ENCODE measurements at places on chromosomes 5 and 9.

DNA sequence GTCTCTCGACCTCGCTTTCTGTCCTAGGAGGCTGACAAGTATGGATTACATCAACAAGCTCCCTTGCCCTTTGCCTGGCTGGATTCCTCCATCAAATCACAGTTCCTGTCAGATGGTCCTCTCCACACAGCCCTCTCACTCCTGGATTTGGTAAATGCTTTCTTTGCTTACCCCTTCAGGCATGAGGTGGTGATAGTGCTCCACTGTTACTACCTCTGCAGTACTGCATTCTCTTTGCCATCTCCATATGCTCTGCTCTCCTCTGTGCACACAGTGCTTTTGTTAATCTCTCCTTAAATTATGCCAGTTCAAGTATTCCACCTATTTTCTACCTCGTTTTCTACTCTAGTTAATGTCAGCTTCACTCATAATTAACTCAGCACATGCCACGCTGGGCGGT, 279.2 kb downstream of the DMAC1 start:
- DNase-seq = no peak

- no peak for DNase-seq
Observed at GRCh38 chr5:117065161-117065560, 490.5 kb upstream of the SEMA6A start.

DNA sequence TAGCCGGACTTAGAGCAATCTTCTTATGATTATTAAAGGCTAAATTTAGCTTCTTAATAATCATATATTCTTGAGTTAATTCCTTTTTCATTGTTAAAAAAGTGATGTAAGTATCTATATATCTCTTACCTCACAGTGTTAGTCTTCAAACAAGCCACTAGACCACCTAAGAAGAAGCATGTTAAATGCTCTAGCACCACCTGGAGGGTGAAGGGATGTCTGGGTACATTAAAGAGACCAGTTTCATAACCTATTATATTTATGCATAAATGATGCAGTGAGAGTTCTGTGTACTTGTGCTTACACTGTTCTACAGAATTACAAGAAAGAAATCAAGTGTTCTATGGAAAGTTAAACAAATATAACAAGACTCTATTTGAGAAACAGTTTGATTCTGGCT, 55.9 kb upstream of the SLCO6A1 start:
- no peak for DNase-seq

GRCh38 chr9:100049551-100049950, 49.2 kb downstream of the ERP44 start:
- no peak for DNase-seq

DNA sequence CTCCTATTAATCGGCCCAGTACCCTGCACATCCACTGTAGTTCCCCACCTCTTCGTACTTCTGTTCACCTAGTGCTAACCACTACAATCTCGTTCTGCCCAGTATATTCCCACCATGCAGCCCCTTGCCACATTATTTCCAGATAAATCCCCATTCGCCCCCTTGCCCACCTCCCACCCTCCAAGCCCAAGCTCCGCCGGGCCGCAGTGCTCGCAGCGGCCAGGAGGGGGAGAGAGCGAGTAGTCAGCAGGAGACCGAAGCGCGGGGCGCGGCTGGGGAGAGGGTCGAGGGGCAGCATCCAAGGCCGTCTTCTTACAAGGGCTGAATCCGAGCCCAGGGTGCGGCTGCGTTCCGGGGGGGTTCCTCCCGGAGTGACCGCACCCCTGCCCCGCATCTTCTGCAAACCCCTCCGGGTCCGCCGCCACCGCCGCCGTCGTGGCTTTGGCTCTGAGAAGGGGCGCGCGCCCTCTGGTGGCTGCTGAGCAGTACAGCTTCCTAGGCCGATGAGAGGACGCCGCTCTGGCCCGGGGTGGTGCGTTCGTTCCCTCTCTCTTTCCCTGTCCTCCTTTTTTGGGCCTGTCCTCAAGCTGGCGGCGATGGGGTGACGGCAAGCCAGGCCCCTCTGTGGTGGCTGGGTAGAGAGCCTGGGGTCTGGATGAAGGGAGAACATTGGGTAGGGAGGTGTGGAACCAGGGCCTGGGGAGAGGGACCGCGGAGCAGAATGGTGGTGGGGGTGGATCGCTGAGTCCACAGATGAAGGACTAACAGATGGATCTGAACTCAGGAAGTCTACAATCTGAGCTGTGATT, 30.0 kb upstream of the PSD2 start:
- peak; percentile 79 for DNase-seq

DNA sequence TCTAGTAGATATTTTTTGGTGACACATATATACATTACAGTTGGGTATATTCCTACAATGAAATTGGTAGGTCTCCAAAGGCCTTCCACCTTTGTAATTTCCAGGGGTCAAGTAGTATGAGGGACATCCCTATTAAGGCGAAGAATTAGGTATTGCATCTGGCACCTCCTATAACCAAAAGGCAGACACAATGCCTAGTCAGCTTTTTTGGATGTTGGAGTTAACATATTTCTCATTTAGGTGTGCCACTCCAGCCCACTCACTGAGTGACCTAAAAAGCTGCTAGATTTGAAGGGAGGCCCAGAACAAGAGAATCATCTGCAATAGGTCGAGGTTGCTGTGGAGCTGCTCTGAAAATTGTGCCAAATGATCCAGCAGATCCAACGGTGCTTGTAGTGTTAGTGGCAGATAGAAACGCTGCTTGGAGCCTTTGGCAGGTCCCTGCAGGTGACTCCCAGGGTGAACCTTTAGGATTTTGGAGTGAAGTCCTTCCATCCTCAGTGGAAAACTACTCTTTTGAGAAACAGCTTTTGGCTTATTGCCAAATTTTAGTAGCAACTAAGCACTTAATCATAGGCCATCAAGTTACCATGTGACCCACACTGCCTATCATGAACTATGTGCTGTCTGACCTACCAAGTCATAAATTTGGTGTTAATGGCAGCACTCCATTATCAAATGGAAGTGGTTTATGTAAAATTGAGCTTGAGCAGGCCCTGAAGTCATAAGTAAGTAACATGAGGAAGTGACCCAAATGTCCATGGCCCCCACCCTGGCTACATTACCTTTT, 15.7 kb upstream of the FNIP1 start:
- no peak for DNase-seq

DNA sequence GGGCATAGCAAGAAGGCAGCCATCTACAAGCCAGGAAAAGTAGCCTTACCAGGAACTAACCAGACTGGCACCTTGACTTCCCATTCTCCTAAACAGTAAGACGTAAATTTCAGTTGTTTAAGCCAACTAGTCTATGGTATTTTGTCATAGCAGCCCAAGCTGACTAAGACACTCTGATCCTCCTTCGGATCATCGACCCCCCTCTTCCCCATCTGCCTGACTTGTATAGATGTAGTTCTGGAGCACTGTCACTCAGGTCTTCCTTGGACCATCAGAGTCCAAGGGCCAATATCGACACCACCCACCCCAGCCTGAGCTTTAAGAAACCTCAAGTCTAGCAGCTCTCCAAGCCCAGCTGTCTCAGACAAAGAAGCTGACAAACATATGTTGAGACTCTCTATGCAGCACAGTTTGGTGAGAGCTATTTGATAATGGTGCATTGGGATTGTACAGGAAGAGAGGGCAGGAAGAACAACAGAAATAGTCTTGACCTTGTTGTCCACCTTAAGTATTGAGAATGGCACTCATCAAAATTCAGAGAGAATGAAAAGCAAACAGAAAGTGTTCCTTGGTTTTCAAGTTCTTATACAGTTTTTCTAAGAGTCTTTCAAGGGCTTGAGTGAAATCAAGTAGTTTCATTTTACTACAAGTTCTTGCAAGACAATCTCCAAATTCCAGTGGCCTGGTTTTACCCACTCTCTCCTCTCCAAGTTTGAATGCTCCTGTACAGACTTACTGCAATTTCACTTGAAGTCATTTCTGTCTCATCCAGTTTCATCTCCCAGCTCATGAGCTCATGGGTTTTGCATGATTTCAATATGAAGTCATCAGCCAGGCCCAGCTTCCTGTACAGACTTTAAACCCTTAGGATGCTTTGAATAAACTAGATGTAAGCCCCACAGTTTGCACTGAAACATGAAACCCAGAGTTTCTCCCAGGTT, 122.3 kb upstream of the RAI14 start:
- DNase-seq = no peak

DNA sequence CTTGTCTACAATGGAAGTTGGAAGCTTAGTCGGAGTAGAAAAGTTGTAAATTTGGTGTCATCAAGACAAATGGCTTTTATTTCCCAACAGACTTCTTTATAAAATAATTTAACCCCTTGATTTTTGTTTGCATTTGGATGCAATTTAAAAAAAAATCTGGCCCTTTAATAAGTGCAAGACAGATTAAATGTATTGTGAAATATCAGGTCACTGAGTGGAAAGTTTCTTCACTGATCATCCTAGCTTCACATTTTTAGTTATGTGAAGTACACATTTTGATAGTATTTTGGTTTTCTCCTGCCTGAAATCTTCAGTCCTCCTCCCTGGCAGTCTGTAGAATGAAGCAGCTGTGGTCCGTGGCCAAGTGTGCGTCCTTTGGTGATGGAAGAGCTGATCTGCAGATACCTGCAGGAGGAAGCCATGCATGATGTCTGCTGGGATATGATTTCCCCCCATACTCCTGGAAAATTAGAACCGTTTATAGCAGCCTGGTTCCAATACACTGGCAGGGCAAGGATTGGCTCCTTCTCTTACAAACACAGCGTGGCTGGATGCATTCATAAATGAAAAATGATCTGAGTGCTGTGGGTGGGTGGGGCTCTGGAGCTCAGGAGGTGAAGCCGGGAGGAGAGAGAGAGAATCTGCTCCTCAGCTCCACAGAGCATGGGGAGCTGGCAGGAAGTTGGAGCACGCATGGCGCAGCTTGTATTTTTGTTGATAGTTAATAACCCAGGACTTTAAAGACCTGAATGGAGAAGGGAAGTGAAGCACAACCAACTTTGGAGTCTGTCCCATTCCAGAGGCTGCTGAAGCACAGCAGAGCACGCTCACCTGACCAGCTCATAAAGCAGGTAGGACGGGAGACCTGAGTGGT, 238.4 kb downstream of the GOLPH3 start:
- DNase-seq = no peak

GRCh38 chr5:137312011-137312410, 187.1 kb downstream of the SPOCK1 start:
- DNase-seq = no peak

DNA sequence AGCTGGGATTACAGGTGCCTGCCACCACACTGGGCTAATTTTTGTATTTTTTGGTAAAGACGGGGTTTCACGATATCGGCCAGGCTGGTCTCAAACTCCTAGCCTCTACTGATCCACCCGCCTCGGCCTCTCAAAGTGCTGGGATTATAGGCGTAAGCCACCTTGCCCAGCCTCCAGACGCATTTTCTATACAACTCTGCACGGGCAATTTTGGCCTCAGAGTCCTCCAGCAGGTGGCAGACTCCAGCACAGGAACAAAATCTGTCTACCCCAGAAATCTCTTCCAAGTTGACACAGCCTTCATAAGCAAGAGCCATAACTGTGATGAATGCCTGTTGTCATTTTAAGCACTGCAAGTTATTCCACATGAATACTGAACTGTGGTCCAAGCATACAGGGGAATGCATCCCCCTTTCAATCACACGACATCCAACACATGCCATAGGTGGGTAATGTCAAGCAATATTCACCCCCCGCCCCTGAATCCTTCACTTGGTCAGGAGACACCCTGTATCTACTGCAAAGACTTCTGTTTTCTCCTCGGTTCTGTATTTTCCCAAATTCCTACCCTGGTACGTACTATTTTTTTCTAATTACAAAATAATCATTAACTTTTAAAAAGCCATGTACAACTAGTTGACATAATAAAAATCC, 50.8 kb downstream of the ALDH7A1 start:
- no peak for DNase-seq

DNA sequence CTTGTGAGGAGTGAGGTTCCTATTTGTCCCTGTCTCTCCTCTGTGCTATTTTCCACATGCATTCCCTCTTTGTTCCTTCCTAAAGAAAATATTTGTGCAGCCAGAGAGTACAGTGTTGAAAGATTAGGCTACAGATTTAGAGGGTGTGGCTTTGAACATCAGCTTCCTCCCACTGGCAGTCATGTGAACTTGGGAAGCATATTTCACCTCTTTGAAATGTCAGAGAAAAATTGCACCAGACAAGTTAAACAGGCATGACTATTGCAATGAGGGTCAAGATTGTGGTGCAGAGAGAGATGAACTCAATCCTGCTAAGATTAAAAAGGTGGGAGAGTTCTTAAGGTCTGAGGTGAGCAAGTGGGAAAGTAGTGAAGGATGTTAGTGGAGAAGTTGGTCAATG, 641.0 kb downstream of the DNAH5 start:
- no peak for DNase-seq

DNA sequence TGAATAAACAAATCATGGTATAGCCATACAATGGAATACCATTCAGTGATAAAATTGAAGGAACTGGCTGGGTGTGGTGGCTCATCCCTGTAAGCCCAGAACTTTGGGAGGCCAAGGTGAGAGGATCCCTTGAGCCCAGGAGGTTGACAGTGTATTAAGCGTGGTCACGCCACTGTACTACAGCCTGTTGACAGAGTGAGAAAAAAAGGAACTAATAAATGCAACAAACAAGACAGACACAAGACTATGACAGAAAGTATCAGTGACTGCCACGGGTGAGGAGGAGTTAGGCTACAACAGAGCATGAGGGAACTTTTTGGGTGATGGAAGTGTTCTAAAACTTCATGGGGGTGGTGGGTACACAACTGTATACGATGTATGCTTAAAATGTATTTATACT, 2.2 kb downstream of the FNIP1 start:
- no peak for DNase-seq

DNA sequence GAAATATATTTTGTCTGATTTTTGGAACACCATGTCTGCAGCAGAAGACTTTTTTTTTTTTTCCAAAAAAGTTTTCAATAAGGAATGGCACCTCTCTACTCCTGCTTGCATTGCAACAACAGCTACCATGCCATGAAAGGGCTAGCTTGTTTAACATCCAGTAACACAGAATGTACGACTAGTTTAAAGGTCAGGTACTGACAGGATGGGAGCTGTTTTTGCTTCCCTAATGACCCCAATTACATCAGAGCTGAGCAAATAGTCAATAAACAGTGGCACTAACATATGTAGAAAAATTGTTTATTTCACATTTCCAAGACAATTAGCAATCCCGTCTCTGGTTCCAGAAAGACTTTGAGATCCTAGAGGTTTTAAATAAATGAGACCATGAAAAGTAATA, 693.8 kb downstream of the NR2F1-AS1 start:
- DNase-seq = no peak

DNA sequence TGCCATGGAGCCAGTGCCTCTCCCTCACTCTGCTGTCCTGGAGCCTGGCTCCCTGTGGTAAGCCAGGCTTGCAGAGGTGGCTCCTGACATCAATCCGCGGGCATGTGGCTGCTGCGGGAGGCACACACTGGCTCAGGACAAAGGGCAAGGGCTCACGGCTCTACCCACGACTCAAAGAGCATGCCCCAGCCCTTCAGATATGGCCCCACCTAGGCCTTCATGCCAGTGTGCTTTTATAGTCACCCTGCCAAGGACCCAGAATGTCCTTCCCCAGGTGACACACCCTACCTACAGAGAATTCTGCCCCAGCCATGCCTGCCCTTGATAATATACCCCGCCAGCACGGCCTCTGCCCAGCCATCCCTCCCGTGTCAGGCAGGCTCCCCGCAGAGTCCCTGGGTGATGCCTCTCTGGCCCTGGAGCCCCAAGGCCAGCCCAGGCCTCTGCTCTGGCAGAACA, 1.6 kb downstream of the MGAT4B start:
- no peak for DNase-seq

- DNase-seq = no peak
Observed at GRCh38 chr5:35788724-35789123, 68.0 kb upstream of the IL7R start.

- DNase-seq = no peak
Observed at GRCh38 chr5:74761241-74761640, 5.7 kb downstream of the GFM2 start.
